ENCODE measurements at places on chromosomes 4 and X. TPM values are rescaled to one million over a fixed set of nuclear protein-coding genes. Genes with fewer than 3 reads are reported as not detected.

- H3K27me3 ChIP-seq = no peaks in the 10 kb centered on the region
- H3K36me3 ChIP-seq = no peaks in the 10 kb centered on the region
- no peak overlapping the region for H3K27ac ChIP-seq
- no peaks in the 10 kb centered on the region for H3K4me1 ChIP-seq
- no peak for DNase-seq
- no peak overlapping the region for H3K4me3 ChIP-seq
These were observed 338.1 kb upstream of the F9 start for GRCh38 chrX:139192386-139192961.

GRCh38 chr4:153725831-153726154 lies 34.0 kb downstream of the RNF175 start:
- no peaks in the 10 kb centered on the region for H3K4me1 ChIP-seq
- H3K36me3 ChIP-seq = no peaks in the 10 kb centered on the region
- H3K27me3 ChIP-seq = no peaks in the 10 kb centered on the region
- H3K27ac ChIP-seq = no peak overlapping the region
- no peak overlapping the region for H3K4me3 ChIP-seq

DNA sequence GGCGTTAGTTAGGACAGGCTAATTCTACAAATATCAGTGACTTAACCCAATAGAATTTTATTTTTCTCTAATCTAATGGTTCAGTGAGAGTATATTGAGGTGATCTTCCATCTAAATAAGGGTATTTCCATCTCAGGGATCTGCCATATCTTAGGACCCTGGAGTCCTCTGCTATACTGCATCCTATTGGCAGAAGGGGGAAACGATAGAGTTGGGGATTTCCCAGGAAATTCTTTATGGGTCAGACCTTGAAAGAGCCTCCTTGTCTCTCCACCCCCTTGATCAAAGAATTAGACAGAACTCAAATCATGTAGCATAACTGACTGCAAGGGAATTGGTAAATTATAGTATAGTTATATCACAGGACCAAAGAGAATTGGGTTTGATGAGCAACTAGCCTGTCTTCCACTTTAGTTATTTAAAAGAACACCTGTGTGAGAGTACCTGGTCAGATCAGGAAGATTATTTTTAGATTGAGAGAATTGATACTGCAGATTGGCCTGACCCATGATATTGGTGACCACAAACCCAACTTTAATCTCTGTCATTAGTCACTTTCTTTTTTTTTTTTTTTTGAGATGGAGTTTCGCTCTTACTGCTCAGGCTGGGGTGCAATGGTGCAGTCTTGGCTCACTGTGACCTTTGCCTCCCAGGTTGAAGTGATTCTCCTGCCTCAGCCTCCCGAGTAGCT lies 25.6 kb downstream of the SMARCA5 start:
- no peak overlapping the region for H3K4me3 ChIP-seq
- H3K4me1 ChIP-seq = no peaks in the 10 kb centered on the region
- peaks cover 41% of the 10 kb centered on the region for H3K36me3 ChIP-seq
- no peaks in the 10 kb centered on the region for H3K27me3 ChIP-seq

- no peak overlapping the region for H3K4me3 ChIP-seq
- peak; percentile 13 for DNase-seq
- peaks cover 30% of the 10 kb centered on the region for H3K4me1 ChIP-seq
- H3K36me3 ChIP-seq = no peaks in the 10 kb centered on the region
These were observed 4.1 kb downstream of the HS6ST2 start for GRCh38 chrX:132954323-132954722.

GRCh38 chr4:57159866-57160265 lies 49.7 kb upstream of the IGFBP7 start:
- no peak for DNase-seq
- no peaks in the 10 kb centered on the region for H3K36me3 ChIP-seq
- H3K27ac ChIP-seq = no peak overlapping the region
- no peak overlapping the region for H3K4me3 ChIP-seq
- H3K27me3 ChIP-seq = no peaks in the 10 kb centered on the region

DNA sequence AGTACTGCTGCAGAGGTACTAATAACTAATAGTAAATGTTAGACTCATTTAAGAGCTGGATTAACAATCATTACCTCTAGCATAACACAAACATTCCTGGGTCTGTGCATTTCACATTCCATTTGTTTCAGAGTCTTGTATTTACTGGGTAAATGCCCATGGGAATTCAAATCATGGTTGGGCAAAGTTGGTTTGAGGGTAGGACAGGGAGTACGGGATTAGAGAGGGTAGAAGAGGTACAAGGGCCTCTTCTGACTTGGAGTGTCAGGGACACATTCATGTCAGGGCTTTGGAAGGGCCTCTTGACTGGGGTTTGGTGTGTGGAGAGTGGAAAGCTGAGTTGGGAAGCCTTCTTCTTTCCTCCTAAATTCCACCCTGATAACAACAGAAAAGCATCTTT lies 65.9 kb downstream of the WWC2 start:
- no peaks in the 10 kb centered on the region for H3K27me3 ChIP-seq
- H3K4me3 ChIP-seq = no peak overlapping the region
- DNase-seq = no peak
- no peaks in the 10 kb centered on the region for H3K36me3 ChIP-seq
- H3K4me1 ChIP-seq = peaks cover 12% of the 10 kb centered on the region
- H3K27ac ChIP-seq = peak overlapping the region; percentile 4

- H3K27ac ChIP-seq = no peak overlapping the region
- H3K4me1 ChIP-seq = peaks cover 14% of the 10 kb centered on the region
- H3K4me3 ChIP-seq = no peak overlapping the region
- no peak for DNase-seq
- H3K27me3 ChIP-seq = no peaks in the 10 kb centered on the region
These were observed 189.1 kb upstream of the RBPJ start for GRCh38 chr4:26131711-26132110.

- no peak overlapping the region for H3K4me3 ChIP-seq
- H3K36me3 ChIP-seq = no peaks in the 10 kb centered on the region
- no peaks in the 10 kb centered on the region for H3K27me3 ChIP-seq
- H3K4me1 ChIP-seq = no peaks in the 10 kb centered on the region
These were observed 242.3 kb upstream of the GPRIN3 start for GRCh38 chr4:89549907-89550306.

- no peaks in the 10 kb centered on the region for H3K36me3 ChIP-seq
- H3K4me3 ChIP-seq = no peak overlapping the region
- H3K27ac ChIP-seq = no peak overlapping the region
- H3K27me3 ChIP-seq = no peaks in the 10 kb centered on the region
These were observed 25.1 kb upstream of the FAM156A start for GRCh38 chrX:52983321-52984000.

DNA sequence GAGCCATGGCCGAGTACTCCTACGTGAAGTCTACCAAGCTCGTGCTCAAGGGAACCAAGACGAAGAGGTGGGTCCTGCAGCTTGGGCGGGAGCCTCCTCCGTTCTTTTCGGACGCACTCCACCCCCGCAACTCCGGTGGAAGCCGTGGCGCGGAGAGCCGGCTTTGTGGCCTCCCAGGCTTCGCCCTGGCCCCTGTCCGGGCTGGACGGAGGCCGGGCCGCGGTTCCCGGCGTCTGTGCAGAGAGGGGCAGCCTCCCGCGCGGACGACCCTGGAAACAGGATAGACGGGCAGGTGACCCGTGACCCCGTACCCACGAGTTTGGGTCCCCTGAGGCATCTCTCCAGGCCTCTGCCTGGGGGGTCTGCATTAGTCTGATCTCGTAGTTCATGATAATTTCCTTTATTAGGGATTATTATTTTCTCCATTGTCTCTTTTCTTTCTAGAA lies 356 bp downstream of the FRG1 start:
- H3K4me1 ChIP-seq = peaks cover 33% of the 10 kb centered on the region
- no peaks in the 10 kb centered on the region for H3K27me3 ChIP-seq
- H3K4me3 ChIP-seq = peak overlapping the region; percentile 95
- peak overlapping the region; percentile 82 for H3K27ac ChIP-seq

DNA sequence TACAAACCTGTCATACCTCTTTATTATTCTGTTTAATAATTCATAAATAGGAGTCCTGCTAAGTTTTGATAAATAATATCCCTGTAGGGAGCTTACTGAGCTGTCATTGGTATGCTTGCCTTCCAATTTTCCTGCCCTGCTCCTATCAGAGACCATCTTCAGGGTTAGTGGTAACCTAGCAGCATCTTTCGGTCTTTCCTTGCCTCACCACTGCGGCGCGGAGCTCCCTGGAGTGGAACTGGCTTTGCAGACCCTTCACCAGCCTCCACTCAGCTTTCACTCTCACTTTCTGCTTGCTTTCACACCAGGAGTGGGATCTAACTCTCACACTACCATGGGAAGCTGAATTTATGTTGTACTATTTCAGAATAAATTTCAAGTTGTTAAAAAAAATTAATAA lies 481.7 kb upstream of the ATOH1 start:
- H3K27me3 ChIP-seq = no peaks in the 10 kb centered on the region
- DNase-seq = no peak
- no peak overlapping the region for H3K4me3 ChIP-seq
- H3K36me3 ChIP-seq = no peaks in the 10 kb centered on the region
- H3K4me1 ChIP-seq = no peaks in the 10 kb centered on the region

- DNase-seq = no peak
- H3K27ac ChIP-seq = no peak overlapping the region
- no peaks in the 10 kb centered on the region for H3K4me1 ChIP-seq
- H3K27me3 ChIP-seq = no peaks in the 10 kb centered on the region
- H3K36me3 ChIP-seq = no peaks in the 10 kb centered on the region
- no peak overlapping the region for H3K4me3 ChIP-seq
These were observed 184.4 kb downstream of the GLUD2 start for GRCh38 chrX:121231566-121232358.

DNA sequence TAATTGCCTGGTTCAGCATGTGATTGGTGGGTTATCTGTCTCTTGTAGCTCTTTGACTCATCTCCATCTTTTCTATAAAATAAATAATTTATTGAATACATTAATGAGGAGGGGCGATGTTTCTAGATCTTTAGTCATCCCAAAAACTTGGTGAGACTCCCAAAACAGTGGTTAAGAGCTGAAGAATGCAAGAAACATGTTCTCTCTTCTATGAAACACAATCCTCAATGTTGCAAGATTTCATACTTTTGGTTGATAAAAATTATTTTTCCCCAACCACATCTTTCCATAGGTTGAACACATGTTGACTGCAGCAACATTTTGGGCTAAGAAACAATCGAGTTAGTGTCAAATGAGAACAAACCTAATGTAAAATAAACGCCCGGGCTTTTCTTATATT lies 1.2 kb upstream of the TMEM47 start:
- no peaks in the 10 kb centered on the region for H3K36me3 ChIP-seq
- H3K4me1 ChIP-seq = peaks cover 5% of the 10 kb centered on the region
- H3K4me3 ChIP-seq = no peak overlapping the region
- no peak overlapping the region for H3K27ac ChIP-seq
- no peaks in the 10 kb centered on the region for H3K27me3 ChIP-seq

DNA sequence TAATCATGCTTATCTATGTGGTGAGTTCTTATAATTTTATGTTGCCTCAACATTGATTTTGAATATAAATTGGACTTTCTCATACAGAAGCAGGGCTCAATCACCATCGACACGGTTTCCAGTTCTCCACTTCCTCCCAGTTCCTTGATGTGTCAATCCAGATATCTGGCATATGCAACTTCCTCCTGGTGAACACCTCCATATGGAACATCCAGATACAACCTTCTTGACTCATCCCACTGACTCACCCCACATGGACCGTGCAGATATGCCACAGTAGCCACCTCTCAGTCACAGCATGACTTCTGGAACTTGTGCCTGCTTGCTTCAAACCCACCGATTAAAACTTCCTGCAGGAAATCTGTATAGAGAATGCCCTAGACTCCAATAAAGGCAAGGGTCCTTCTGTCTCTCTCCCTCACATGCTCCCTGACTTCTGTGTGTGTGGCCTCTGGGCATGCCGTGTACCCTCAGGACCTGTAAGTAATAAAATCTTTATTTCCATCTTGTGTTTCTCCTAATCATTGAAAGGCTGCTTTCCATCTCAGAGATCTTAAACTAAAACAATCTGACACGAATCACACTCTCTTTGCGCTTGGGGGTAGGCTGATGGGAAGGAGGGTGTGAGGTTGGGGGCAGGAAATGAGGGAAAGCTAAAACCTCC lies 67.0 kb downstream of the HTRA3 start:
- H3K27me3 ChIP-seq = no peaks in the 10 kb centered on the region
- no peaks in the 10 kb centered on the region for H3K36me3 ChIP-seq
- H3K27ac ChIP-seq = no peak overlapping the region
- no peak overlapping the region for H3K4me3 ChIP-seq
- H3K4me1 ChIP-seq = peaks cover 10% of the 10 kb centered on the region

DNA sequence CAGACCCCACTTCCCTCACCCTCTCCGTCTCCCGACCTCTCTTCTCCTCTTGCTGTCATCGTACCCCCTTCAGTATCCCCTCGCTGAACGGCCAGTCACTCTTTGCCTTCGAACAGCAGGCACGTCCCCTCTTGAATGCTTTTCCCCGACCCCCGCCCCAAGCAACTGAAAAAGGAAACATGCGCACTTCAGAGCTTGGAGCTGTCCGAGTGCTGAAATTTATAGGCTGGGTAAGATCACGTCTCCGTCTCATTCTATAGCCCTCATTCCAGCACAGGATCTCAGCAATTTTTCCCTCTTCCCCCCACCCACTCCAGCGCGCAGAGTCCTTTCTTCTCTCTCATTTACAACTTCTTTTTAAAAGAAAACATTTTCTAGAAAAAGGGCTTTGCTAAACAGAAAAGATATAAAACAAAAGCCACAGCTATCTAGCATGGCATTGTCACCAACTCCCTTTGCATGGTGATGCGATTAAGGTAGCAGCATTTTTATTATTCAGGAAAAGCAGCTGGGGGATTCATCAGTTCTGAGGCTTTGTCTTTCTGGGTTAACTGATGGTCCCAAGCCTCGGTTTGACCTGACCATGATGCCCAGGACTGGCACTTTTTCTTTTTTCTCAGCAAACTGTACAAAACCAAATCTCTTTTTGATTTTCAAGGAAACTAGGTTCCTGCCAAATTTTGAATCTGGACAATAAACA lies at the start of gene GLRA2:
Gene GLRA2 (plus strand): TSS at position 247 of the 700 bp plus-strand sequence. CDS start 522 bp downstream, outside the sequence.
- no peak for DNase-seq
- H3K4me3 ChIP-seq = no peak within 1 kb of the TSS
- H3K36me3 ChIP-seq = no peaks in the 10 kb centered on the region
- no peaks in the 10 kb centered on the region for H3K27me3 ChIP-seq

GRCh38 chr4:53043055-53043454 lies 180.9 kb downstream of the RASL11B start:
- no peak overlapping the region for H3K27ac ChIP-seq
- no peak for DNase-seq
- H3K4me1 ChIP-seq = no peaks in the 10 kb centered on the region
- no peaks in the 10 kb centered on the region for H3K27me3 ChIP-seq
- H3K4me3 ChIP-seq = no peak overlapping the region

The ATP6AP2 gene
- total RNA-seq = 36.8 TPM

The RBMXL3 gene
- total RNA-seq = not detected

The PLXNB3 gene
- 13.2 TPM for total RNA-seq

The NLRP2B gene
- not detected for total RNA-seq

The GUCY1A1 gene
- 7.6 TPM for total RNA-seq

The GALNT7 gene
- total RNA-seq = 20.4 TPM

The CXCL8 gene
- 3.9 TPM for total RNA-seq

The SSX5 gene
- total RNA-seq = not detected

The SMARCA5 gene
- total RNA-seq = 20.8 TPM

The CXCL13 gene
- not detected for total RNA-seq

The KCNE5 gene
- total RNA-seq = not detected
